HuH-7 (cell line): ENCODE measurements at places on chromosomes 6 and 20.
A peak's percentile ranks its signal among the peaks of the same experiment; 100 is the strongest.

DNA sequence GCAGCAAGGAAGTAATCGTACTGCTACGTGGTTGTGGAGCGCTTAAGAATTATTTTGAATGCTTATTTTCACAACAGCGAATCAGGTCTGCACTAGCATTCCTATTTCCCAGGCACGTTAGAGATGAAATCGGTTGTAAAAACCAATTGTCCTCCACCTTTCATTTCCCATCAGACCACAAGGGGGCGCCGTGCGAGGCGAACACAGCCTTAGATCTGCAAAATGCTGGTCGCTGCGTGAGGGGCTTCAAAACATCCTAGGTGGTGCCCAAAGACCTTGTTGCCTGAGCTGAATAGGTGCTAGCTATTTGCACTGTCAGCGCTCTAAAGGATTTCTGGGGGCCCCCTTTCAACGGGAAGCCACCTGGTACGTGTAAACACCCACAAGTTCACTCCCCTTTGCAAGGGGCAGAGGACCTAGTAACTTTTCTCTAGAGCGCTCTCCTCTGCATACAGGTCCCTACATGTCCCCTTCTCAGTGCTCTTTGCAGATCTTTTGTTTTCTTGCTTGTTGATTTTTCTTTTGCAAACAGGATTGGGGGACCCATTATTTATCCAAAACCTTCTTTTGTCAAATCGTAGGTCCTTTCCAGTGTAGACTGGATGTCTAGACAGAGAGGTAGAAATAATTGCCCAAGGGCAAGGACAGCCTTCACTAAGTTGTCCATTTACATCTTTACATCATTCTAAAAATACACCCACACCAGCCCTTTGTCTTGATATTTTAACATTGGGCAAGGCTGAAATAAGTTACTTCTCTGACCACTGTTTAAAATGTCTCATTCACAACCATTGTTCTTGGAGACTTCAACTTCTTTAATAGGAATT lies 59.8 kb downstream of the NEDD9 start:
- peak; percentile 40 for DNase-seq

GRCh38 chr20:17650301-17651128 lies 31.5 kb downstream of the RRBP1 start:
- DNase-seq, result no peak

- DNase-seq, result no peak
Observed at GRCh38 chr20:4021906-4022305, 6.5 kb upstream of the RNF24 start.

- no peak for DNase-seq
Observed at GRCh38 chr20:52175840-52176239, 15.7 kb downstream of the ZFP64 start.

- peak; percentile 26 for DNase-seq
Observed at GRCh38 chr6:142647449-142648035, 297.4 kb downstream of the HIVEP2 start.

- no peak for DNase-seq
Observed at GRCh38 chr6:11978169-11978987, 33.7 kb upstream of the HIVEP1 start.

DNA sequence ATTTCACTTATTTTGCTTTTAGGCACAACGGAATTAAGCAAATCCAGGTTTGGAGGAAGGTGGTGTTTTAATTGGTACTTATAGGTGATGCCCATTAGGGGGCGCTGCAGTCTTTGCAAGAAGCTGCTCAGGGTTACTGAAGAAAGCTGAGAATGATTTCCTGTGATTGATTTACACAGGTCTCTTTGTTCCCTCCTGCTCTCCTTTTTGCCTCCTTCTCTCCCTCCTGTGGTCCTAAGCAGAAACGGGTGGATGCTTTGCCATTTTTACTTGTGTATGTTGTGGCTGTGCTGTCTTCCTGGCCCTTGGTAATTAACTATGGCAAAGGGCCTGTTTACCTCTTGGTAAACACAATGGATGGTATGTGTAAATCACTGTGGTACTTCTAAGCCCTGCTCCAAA lies 97.8 kb downstream of the ANKS1A start:
- peak; percentile 40 for DNase-seq

- no peak for DNase-seq
Observed at GRCh38 chr20:40274912-40275533, 414.0 kb downstream of the MAFB start.

DNA sequence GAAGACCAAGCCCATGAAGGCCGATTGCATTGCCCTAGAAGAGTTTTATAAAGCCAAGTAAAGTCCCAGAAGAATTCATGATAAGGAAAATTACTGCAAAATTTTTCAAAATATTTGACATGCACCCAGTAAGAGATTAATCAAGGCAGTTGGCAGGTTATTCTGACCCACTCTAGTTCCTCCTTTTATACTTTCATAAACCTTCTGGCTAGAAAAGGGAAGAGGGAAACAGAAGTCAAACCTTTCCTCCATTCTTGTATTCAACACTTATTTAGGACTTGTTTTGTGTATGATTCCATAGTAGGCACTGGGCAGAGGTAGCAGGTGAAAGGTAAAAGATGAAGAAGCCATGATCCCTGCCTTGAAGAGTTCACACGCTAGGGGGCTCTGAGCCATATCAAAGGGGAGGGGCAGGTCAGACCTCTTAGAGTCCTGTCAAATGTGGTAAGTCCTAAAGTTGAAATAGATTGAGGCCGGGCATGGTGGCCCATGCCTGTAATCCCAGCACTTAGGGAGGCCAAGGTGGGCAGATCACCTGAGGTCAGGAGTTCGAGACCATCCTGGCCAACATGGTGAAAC lies 85.4 kb downstream of the NDUFAF5 start:
- DNase-seq, result peak; percentile 17

GRCh38 chr6:144588697-144589325 lies 303.7 kb downstream of the UTRN start:
- no peak for DNase-seq

DNA sequence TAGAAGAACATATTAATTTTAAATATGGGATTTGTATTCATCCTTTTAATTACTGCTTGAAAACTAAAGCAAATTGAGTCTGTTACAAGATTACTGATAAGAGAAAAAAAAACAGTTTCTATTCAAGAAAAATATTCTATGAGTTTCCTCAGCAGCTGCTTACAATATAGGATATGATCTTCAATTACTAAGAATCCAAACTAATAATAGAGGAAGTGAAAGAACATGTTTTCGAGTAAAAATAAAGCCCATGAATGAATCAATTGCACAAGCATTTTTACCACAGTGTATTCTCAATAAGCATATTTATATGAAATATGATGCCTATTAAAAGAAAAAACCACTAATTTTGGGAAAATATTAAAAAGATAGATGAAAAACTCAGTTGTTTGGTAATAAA lies 63.4 kb downstream of the AHI1 start:
- DNase-seq, result no peak

- DNase-seq, result no peak
Observed at GRCh38 chr6:71929047-71929446, 42.7 kb downstream of the RIMS1 start.

- DNase-seq, result peak; percentile 58
Observed at GRCh38 chr6:137697267-137697938, 169.7 kb upstream of the TNFAIP3 start.

DNA sequence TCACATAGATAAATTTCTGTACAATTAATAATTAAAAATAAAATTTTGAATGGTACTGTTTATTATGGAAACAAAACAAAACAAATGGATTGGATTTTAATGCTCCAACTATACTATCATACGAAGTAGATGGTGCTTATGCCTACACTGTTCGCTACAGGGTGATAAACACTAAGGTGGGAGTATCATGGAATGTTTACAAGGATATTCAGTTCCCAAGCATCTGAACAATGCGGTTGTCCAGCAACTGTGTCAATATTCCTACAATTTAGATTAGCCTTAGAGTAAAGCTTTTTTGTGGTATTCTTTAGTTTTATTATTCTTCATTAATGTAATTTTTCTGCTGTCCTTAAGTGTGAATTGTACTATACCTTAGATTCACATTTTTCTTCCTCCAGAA lies 105.1 kb downstream of the MMS22L start:
- no peak for DNase-seq

GRCh38 chr6:32113386-32114352 lies 4.5 kb upstream of the TNXB start:
- no peak for DNase-seq
